ENCODE measurements at places on chromosomes 11 and 22.

DNA sequence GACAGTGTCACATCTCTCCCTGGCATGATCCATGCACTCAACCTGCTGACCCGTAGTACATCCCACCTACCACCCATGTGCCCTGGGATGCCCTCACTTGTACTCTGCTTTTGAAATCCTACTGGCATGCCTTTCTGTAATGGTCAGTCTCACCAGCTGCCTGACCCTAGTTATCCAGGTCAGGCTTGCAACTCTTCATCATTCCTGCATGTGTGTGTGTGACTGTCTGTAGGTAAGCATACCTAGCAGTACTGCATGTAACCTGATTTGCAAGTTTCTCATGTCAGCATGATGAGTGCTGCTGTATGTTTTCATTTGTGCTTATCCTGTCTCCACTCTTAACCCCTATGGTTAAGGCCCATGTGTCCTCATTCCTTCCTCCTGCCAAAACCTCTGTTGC, 202.0 kb upstream of the MTNR1B start:
- no peak for DNase-seq

DNA sequence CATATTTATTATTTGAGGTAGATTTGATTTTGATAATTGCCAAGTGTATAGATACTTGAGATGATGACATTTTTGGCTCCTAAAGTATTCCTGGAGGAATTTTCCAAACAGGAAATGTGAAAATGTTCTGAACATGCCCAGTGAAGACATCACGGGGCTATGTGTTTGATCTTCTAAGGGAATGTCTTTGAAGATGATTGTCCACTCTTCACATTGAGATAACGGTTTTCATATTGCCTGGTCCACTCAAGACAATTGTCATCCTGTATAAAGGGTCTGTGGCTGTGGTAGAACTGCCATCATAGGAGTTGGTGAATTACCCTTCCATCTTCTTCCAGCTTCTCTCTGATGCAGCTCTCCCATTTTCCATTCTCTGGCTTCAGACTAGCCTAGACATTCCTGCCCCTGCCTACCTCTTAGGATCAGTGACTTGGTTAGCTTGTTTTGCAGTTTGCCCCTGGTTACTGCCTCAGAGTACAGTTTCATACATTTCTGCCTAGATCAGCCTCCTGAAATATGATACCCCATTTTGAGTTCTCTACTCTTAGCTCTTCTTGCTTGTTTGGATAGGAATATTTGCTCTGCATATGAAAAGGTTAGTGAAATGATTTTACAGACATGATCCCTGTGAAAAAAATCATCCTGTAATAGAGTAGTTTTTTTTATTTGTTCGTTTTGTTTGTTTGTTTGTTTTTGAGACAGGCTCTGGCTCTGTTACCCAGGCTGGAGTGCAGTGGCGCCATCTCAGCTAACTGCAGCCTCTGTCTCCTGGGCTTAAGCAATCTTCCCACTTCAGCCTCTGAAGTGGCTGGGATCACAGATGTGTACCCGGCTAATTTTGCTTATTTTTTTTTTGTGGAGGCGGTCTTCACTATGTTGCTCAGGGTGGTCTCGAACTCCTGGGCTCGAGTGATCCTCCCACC, 111.4 kb upstream of the SORL1-AS1 start:
- no peak for DNase-seq

GRCh38 chr11:94183886-94184264, 55.2 kb downstream of the PANX1 start:
- DNase-seq = no peak

- peak; percentile 26 for DNase-seq
These were observed 7.5 kb downstream of the BCL9L start for GRCh38 chr11:118918128-118918685.

DNA sequence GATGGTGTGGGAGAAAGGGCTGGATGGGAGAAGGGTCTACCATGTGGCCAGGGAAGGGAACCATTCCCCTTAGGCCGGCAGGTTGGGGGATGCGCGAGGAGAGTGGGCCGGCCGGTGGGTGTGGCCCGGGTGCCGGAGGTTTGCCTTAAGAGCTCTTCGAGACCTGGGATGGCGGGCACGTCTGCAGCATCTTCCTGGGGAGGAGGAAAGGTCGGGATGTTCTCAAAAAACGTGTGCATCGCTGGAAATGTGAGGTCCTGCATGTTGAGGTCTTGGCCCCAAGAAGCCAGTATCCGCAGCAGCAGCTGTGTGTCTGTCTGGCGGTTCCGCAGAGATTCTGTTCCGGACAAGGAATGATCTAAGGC, 1.4 kb downstream of the NAV2 start:
- no peak for DNase-seq

DNA sequence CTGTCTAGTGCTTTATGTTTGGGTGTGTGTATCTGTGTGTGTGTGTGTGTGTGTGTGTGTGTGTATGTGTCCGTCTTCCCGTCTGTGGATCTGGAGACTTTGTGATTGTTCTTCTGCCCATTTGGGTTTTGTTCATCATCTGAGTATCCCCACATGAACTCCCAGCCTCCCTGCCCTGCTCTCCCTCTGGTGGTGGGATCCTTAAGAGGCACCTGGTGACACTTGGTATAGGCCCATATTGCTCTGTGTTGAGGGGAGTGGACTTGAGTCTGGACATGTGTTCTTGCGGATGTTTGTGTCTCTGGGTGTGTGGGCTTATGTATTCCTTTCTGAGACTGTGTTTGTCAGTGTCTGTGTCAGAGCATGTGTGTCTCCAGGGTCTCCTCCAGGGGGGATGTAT, 15.3 kb downstream of the RCOR2 start:
- no peak for DNase-seq

GRCh38 chr11:29448246-29448877, 568.5 kb downstream of the KCNA4 start:
- no peak for DNase-seq

GRCh38 chr11:36792996-36793914, 195.2 kb upstream of the RAG2 start:
- no peak for DNase-seq

- DNase-seq = no peak
These were observed 39.1 kb upstream of the SLC35C1 start for GRCh38 chr11:45765836-45766235.

DNA sequence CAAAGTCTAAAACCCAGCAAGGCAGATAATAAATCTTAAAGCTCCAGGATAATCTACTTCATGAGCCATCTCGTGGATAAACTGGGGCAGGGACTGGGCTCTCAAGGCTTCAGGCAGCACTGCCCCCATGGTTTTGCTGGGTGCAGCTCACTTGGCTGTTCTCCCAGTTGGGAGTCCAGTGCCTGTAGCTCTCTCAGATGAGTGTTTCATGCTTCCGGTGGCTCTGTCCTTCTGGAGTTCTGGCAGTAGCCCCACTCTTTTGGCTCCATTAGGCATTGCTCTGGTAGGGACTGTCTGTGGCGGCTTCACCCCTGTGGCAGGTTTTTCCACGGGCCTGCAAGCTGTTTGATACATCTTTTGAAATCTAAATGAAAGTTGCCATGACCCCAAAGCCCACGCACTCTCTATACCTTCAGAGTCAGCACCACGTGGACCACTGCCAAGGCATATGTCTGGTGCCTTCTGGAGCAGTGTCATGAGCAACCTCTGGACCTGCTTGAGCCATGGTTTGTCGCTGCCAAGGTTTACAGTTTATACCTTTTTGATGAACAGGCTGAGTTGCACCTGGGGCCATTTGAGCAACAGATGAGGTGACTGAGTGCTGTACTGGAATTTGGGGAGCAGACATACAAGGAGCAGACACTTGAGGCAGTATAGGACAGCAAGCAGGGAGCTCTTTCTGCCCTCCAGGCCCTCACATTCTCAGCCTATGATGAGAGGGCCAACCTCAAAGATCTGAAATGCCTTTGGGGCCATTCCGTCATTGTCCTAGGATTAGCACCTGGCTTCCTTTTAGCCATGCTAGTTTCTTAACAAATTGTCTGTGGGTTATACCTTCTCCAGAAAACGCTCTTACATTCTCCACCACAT, 48.6 kb downstream of the MTNR1B start:
- no peak for DNase-seq

GRCh38 chr22:17707526-17707925, 66.7 kb downstream of the BID start:
- DNase-seq = no peak

- DNase-seq = no peak
These were observed 139.0 kb upstream of the PITPNB start for GRCh38 chr22:28058036-28058435.

Data from amygdala (tissue), 56 donors.